ENCODE measurements at places on chromosomes 5 and 9.

DNA sequence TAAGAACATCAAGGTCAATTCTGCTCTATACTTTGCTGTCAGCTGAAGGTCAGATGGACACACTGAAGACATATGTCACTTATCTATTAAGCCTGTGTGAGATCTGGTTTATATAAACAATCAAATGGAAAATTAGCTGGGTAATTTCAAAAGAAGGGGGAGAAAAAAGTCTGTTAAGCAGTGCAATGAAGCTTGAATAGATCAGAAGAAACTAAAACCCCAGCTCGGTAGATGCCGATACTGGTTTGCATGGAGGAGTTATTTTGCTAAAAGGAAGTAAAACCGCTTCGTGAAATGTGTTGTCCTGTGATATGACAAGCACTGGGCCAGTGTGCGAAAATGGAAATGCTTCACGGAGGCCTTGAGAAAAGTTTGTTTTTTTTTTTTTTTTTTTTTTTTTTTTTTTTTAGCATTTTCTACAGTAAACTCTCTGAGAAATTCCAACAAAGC is 148.8 kb downstream of the MEF2C start:
- DNase-seq, result no peak

DNA sequence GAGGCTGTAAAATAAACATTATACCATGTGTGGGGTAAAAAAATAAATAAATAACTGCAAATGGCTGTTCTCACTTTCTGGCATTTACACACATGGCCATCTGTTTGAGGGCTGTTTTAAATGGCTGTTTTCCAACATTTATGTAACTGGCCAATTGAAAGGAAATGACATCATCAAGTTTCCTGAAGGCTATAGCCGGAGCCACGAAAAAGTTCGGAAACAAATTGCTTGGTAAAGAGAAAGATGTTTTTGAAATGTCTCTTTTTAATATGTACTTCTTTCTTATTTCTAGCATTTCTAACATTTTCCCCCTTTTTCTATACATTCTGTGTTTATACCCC is 95.4 kb upstream of the DAB2 start:
- no peak for DNase-seq

GRCh38 chr9:35489313-35490154 is at the start of gene RUSC2:
Gene RUSC2 (plus strand): TSS chr9:35490111. CDS start chr9:35546522, 56,411 bp downstream.
- DNase-seq, result peak; percentile 17

DNA sequence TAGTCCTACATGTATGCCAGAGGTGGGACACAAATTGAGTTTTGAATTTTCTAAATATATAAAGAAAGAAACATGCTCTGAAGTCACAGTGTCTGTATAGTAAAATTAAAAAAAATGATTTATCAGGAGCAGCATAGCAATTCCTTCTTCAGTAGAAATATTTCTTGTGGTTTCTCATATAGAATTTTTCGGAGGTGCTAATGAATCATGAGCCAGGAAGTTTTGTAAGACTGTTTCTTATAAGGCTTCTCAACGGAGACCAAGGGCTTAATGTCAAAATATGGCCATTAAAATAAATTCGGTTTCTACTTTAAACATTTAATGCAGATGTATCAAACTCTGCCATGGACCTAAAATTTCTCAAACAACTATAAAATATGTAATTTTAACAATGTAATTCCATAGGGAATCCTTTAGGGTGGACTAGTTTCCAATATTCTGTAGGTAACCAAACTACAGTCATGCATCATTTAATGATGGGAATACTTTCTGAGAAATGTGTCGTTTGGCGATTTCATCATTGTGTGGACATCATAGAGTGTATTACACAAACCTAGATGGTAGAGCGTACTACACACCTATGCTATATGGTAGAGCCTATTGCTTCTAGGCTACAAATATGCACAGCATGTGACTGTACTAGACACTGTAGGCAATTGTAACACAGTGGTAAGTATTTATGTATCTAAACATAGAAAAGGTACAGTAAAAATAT is 66.3 kb downstream of the ANKRD55 start:
- DNase-seq, result no peak

GRCh38 chr5:161263191-161263590 is 283.3 kb downstream of the GABRB2 start:
- no peak for DNase-seq

- DNase-seq, result no peak
These were observed 7.1 kb downstream of the SYNPO start for GRCh38 chr5:150647275-150648251.

- no peak for DNase-seq
These were observed 136.6 kb downstream of the GABBR2 start for GRCh38 chr9:98572054-98572627.

DNA sequence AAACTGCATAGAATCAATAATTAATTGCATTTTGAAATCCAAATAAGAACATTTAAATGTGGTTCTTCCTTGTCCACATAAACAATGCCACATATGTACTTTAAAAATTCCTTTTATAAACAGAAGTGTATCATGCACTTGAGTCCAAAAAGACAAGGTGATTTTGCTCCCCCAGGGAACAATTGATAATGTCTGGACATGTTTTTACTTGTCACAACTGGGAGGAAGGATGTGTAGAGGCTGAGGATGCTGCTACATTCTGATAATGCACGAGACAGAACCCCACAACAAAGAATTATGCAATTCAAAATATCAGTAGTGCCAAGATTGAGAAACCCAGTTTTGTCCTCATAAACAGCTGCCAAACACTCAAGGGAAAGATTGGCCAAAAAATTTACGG is 181.1 kb upstream of the ISL1 start:
- no peak for DNase-seq

GRCh38 chr9:96556701-96557461 is 62.8 kb downstream of the CDC14B start:
- DNase-seq, result no peak

- no peak for DNase-seq
These were observed 659.2 kb upstream of the CHD1 start for GRCh38 chr5:99587983-99588382.

- DNase-seq, result no peak
These were observed 18.3 kb upstream of the CARTPT start for GRCh38 chr5:71700803-71701202.

DNA sequence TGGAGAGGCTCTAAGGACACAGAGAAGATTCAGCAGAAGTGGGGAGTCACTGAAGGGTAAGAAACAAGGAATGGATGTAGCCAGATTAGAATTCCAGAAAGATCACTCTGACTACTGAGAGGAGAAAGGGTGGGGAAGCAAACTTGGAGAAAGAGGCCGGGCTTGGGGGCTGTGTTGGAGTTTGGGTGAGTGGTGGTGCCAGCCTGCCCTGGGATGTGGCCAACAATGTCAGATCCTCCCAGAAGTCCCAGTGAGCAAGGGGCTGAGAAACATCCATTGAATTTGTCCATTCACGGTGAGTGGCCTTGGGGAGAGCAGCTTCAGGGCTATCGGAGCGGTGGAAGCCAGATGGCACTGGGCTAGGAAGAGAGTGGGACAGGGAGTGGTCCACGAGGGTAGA is 60.4 kb downstream of the COL15A1 start:
- no peak for DNase-seq

- no peak for DNase-seq
These were observed 30.4 kb downstream of the PRDM6 start for GRCh38 chr5:123119334-123119986.

- DNase-seq, result no peak
These were observed 325.9 kb upstream of the DAB2 start for GRCh38 chr5:39750661-39751060.

DNA sequence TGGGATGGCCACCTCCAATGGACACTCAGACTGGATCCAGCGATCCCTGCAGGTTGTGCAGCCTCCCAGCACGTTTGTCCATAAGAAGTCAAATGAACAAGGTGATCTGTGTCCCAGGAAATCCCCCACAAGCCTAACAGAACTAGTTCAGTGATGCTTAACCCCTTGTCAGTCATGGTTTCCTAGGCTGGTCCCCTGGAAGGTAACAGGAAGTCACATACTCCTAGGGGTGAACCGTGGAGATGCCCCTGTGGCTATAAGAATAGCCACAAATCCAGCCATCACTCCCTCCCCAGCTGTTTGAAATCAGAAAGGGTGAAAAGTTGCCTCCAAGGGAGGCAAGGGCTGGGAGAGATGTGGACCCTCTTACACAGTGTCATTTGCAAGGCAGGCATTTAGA is 22.5 kb downstream of the PAX5 start:
- no peak for DNase-seq

- DNase-seq, result no peak
These were observed 762 bp downstream of the SNCAIP start for GRCh38 chr5:122312591-122313406.

DNA sequence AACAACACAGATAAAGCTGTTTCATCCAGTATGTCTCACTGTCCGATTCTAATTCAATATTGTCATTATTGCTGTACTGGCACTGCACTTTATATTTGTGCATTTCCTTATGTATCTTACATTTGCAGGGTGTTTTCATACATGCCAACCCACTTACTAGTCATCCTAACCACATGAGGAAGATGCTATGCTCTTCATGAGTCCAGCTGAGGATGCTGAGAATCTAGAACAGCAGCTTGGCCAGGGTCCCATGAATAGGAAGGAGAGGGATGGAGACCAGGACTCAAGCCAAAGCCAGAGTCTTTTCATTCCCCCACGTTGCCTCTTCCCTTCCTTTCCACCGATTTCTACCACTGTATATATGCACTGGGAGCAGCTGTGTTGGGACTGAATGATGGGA is 292.8 kb upstream of the KLF4 start:
- DNase-seq, result no peak

GRCh38 chr5:10315824-10316509 is 8.3 kb upstream of the CMBL start:
- no peak for DNase-seq

- no peak for DNase-seq
These were observed 60.6 kb downstream of the GRIN3A start for GRCh38 chr9:101677861-101678260.
